A549 (cell line): ENCODE measurements at places on chromosomes 13 and 19.

- no peak for DNase-seq
These were observed 16.8 kb downstream of the CEBPG start for GRCh38 chr19:33390101-33390907.

DNA sequence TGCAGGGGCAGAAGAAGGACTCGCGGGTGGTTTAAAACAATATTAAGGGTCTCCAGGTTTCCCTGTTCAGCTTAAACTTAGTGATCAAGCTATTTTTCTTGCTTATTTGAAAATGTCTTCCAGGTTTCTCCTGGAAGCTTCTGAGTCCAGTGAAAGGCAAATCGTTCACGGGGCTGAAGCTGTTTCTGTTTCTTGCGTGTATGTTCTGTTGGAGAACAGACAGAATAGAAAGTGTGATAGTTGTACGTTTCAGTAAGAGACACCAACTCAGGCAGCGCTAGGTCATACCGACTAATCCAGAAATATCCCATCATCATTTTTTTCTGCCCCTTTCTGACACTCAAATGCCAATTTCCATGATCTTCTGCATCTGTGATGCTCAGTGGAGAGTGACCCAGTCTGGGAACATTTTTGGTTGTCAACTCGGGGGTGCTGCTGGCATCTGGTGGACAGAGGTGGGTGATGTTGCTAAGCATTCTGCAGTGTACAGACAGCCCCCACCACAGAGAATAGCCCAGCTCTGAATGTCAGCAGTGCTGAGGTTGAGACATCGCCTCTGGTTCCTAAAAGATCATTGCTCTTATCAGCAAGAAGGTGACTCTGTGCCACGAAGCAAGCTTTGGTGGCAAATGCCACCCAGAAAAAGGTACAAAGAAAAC, 4.3 kb downstream of the KLF2 start:
- DNase-seq, result no peak

GRCh38 chr19:31559494-31559893, 210.3 kb upstream of the TSHZ3 start:
- DNase-seq, result no peak

GRCh38 chr13:44969551-44970484, 19.5 kb downstream of the NUFIP1 start:
- DNase-seq, result peak; percentile 35

DNA sequence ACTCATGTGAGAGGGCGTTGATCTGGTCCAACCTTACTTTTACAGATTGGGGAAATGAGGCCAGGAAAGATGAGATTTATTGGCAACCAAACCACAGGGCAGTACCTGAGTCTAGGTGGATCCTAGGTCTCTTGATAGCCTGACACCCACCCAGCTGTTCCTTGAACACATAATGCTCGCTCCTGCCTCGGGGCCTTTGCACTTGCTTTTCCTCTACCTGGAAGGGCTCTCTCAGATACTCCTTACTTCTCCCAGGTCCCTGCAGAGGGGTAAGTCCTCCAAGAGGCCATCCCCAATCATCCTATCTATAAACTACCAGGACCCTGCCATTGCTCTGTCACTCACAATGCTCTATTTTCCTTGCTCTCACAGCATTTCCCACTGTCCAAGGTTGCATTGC, 7.4 kb downstream of the ZNF575 start:
- DNase-seq, result no peak

GRCh38 chr13:35984776-35985453, 146.3 kb downstream of the DCLK1 start:
- DNase-seq, result no peak

- peak; percentile 27 for DNase-seq
These were observed 572 bp downstream of the UCHL3 start for GRCh38 chr13:75550159-75550567.

DNA sequence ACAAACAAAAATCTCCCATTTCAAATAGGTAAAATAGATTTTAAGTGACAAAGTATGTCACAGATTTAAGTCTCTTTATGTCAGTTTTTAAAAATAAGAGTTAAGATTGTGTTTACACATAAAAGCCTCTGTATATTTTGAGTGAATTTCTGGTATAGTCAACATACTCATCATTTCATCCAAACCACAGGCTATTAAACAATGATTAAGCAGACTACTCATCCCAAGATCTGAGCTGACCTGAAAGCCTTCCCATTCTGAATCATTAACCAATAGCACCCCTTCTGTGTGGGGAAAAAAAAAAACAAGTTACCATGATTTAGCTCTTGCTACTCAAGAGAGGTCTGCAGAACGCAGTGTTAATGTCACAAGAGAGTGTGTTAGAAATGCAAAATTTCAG, 284.4 kb upstream of the NBEA start:
- peak; percentile 45 for DNase-seq

DNA sequence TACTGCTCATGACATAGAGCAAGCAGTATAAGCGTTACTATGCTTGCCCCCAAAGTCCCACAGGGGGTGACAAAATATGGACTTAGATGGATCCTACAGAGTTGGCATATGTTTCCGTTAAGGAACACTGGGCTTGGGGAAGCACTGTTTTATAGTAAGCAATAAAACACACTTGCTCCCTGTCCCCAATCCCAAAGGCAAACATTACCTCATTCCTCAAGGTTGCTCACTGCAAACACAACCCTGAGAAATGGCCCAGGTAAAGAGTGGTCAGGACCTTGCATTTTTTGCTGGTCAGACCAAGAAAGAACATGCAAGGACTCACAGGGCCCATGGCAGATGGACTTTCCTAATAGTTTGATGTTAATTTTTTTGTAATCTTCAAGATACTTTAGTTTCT, 32.3 kb downstream of the UGGT2 start:
- no peak for DNase-seq

- no peak for DNase-seq
These were observed 1375.6 kb downstream of the EFNB2 start for GRCh38 chr13:105159841-105160240.

- no peak for DNase-seq
These were observed 1.2 kb downstream of the INAFM1 start for GRCh38 chr19:47275791-47276461.

DNA sequence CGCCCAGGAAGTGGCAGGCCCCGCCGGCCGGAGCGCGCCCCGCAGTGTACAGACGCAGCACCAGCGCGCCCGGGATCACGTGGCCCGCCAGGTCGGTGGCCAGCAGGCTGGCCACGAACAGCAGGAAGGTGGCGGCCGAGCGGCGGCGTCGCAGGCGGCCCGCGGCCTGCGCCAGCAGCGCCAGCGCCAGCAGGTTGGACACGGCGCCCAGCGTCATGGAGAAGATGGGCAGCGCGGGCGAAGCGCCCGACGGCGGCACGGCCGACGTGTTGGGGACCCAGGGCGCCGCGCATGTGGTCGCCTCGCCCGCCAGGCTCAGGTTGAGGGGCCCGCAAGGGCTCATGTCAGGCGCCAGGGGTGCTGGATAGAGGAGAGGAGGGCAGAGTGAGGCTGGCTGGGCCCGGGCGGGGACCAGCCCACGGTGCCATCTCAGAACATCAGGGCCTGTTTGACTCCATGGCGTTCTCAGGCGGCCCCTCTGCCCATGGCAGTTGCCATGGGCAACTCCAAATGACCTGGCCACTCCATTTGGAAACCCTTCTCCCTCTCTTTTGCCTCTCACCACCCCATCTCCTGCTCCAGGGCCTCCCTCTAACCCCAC, 1.1 kb downstream of the PTGER1 start:
- DNase-seq, result no peak

DNA sequence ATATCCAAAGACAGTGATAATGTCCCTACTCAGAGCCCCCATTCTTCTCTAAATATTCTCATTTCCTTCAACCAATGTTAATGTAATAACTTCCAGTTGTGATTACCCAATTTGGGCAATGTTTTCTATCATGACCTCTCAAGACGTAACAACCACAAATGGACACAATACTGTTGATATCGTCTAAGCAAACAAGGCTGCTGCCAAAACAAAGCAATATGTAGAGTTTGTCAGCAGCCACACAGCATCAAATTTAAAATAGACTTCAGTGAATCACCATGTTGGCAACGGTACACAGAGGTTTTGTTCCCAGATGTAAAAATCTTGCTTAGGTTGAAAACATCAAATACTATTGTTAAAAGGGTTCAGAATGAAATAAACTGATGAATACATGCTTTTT, 205.1 kb downstream of the DACH1 start:
- DNase-seq, result no peak

DNA sequence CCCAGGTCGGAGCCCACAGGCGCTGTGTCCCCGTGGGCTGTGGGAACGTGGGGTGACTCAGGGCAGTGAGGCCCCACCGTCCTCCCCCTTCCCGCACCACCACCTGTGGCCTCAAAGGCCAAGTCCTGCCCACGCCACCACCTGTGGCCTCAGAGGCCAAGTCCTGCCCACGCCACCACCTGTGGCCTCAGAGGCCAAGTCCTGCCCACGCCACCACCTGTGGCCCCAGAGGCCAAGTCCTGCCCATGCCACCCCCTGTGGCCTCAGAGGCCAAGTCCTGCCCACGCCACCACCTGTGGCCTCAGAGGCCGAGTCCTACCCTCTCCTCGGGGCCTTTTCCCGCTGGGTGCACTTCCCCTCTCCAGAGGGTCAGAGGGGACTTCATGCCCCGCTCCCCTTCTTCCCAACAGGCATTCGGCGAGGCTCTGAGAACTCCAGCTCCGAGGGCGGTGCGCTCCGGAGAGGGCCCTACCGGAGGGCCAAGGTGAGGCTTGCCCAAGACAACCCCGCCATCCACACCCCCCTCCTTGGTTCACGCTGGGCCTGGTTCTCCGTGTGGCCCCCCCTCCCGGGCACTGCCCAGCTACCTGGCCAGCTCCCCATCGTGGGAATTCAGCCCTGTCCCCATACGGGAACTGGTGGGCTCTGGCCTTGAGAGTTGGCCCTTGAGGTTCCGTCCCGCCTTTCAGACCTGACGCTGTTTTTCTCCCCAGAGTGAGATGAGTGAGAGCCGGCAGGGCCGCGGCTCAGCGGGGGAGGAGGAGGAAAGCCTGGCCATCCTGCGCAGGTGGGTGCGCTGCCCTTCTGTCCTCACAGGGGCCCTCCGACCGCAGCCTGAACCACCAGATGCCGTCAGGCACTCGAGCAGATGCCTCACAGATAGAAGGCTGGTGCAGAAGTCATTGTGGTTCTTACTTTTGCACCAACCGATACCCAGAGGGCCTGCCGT, 27.4 kb upstream of the F7 start:
- no peak for DNase-seq

DNA sequence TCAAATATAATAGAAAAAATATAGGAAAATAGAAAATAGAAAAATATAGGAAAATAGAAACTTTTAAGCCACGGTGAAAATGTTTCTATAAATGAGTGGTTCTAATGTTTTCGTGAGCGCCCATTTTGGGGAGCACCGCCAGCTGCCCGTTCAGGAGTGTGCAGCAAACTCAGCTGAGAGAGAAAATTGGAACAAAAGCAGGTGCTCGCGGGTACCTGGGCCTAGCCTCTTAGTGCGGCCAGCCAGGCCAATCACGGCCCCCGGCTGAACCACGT, 204 bp upstream of the PDX1 start:
- DNase-seq, result no peak

DNA sequence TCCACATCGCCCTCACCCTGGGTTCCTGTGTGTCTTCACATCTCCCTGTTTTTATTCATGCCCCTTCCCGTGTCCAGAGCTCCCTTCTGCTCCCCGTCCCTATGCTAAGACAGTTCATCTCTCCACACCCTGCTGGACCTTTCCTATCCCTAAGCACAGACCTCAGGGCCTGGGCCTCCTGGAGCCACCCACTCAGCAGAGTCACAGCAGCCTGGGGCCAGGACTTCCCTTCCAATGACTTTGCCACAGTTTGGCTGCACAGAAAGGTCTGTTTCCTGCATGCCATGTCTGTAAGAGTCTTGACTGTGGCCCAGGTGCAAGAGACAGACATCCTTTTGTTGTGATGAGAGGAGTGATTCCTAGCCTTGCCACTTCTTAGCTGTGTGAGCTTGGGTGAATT, 470.7 kb downstream of the TSHZ3 start:
- DNase-seq, result no peak

GRCh38 chr19:29429581-29429980, 96.2 kb upstream of the VSTM2B start:
- no peak for DNase-seq

DNA sequence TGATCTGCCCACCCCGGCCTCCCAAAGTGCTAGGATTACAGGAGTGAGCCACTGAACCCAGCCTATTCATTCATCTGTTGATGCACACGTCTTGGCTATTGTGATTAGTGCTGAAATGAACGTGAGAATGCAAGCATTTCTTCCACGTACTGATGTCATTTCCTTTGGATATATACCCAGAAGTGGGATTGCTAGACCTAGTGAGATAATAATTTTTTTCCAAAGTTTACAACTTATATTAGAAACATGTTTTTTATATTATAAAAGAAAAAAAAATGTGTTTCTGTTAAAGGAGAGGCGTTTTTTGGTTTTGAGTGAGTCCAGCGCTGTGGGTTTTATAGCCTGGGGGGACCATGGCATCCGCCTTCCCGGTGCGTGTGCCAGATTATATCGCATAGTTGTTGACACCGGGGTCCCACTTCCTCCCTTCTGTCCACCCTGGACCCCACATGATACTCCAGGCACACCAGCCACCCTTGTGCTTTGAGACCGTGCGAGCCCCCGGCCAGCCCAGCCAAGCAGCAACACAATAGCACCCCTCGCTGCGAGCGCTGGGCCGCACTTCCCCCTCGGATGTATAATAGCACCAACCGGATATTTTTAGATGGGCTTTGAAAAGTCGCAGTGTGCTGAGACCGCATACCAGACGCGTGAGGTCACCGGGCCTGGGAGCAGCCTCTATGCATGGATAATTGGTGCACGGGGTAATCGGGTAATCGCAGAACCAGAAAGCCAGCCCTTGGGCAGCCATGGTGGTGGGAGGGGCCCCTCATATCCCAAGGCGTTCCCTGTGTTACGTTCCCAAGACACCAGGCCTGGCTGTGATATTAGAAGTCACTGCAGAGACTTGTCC, 59.6 kb downstream of the MYO9B start:
- peak; percentile 54 for DNase-seq

DNA sequence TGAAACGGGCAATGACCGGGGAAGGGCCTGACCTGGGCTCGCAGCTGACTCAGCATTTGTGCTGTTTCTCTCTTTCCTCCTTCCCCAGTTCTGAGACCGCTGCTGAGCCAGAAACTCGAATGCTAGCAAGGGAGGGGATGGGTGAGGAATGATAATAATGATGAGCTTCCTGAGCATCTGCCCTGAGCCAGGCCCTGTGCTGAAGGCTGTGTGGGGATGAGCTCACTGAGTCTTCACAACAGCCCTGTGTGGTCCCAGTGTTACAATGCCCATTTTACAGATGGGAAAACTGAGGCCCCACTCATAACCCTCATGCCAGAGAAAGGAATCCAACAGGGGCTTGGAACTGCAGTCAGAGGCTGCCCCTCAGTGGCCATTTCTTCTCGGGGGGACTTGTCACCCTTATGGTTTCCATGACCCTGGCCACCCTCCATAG, 8.1 kb downstream of the SULT2B1 start:
- peak; percentile 72 for DNase-seq

GRCh38 chr19:42176990-42177685, 40.3 kb downstream of the DEDD2 start:
- peak; percentile 90 for DNase-seq

GRCh38 chr19:47309038-47309437, 623 bp upstream of the C5AR1 start:
- DNase-seq, result no peak
